IPS DF 6.9 (cell line): ENCODE measurements at places on chromosomes 3 and 15.

DNA sequence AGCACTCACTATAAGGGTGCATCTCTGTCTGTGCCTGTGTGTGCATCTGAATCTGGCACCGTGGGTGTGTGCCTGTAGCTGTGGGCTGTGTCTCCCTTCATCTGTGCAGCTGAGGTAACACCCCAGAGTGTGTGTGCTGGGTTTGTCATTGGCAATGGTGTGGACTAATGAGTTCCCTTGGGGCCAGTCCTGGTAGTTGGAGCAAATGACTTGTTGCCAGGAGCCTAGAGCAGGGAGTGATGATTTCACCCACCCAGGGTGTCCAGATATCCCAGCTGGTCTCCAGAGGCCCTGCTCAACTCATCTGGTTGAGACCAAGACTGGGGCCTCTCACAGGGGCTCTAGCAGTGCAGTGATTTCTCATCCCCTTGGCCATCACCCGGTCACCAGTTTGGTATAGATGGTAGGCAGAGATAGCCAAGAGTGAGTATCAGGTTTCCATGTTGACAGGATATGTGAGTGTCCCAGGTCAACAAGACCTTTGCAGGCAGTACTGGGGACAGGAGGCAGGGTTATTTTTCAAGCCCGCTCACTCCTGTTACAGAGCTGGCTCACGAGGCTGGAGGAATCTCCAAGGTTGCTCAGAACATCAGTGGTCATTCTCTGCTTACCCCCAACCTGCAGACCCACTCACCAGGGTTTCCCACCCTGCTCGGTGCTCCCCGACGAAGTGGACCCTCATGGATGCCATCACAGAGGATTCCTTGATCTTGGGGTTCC is 4.1 kb upstream of the HDAC11 start:
- no peak for DNase-seq

DNA sequence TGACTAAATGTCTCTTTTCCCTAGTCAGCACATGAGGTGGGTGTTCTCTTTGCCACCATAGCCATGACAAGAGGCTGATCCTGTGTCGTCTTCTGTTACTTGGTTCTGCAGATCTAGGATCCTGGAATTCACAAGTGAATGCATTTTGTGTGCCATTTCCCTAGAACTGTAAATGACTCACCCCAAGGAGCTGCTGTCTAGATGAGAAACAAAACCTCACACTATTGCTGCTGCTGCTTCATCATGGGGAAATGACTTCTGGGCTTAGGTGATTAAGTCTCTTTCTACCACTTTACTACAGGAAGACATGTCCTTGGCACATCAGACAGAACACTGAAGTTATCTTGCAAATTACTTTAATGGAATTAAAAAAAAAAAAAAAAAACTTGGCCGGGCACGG is 54.9 kb downstream of the SLCO3A1 start:
- DNase-seq = no peak

GRCh38 chr3:56125358-56126005 is 342.8 kb downstream of the ERC2 start:
- DNase-seq = no peak

- no peak for DNase-seq
Measured at GRCh38 chr3:52056521-52056967, at the start of gene DUSP7. TSS of gene DUSP7 (minus strand) at chr3:52056571. CDS start at chr3:52056366, 205 bp downstream.

DNA sequence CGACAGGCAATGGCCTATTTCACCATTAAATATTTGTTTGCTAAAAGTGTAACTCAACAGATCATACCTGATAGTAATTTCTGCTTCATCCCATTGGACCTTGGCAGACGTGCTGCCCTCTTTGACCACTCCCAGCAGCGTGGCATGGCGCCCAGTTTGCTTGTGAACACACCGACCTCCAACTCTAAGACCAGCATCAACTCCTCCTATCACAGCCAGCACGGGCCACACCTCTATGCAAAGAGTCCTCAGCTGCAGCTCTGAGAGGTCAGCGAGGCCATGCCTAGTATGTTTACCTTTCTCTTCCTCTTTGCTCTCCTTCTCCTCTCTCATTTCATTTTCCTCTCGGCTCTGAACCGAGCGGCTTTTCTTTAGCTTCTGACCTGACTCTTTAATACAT is 80.6 kb downstream of the FBXL22 start:
- no peak for DNase-seq

DNA sequence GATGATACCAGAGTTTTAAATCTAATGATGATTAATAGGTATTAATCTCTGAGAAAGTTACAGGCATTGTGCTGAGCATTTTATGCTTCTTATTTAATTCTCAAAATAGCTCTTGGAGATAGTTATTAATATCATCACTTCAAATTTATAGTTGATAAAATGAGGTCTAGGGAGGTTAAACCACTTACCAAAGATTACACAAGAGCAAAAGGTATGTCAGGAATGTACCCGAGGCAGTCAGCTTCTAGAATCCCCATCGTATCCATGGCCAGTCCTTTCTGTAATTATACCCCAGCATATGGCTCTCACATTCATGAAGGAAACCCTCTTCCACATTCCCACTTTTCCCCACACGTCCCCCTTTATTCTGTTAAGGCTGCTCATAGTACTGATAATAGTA is 421.3 kb downstream of the PYDC2 start:
- no peak for DNase-seq

DNA sequence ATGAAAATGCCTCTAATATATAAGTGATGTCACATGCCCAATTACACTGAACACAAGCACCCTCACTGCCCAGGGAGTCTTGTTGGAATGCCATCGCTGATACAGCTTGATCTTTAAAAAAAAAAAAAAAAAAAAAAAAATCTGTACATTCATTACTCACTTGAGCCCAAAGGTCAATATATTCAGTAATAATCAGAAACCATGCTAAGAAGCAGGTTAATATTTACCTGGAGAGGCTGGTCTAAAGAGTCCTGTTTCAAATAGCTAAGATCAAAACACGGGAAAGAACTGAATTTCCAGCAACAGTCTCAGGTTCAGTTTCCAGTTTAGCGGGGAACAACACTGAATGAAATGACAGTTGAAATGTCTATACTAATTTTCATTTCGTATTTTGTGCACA is 109.9 kb downstream of the UACA start:
- DNase-seq = no peak

GRCh38 chr3:128587391-128587790 is 63.2 kb downstream of the RPN1 start:
- no peak for DNase-seq

- DNase-seq = no peak
Measured at GRCh38 chr3:62255758-62256157, 117.6 kb downstream of the FEZF2 start.
